ENCODE measurements at places on chromosomes 5 and 9. TPM values are rescaled to one million over a fixed set of nuclear protein-coding genes. Genes with fewer than 3 reads are reported as not detected.

The OR13J1 gene
- not detected for total RNA-seq

The CYSRT1 gene
- total RNA-seq, result 1.1 TPM

The OBP2B gene
- not detected for total RNA-seq

The MYO10 gene
- total RNA-seq, result 43.6 TPM

The TLX3 gene
- total RNA-seq, result not detected

The ARAP3 gene
- total RNA-seq, result 2.1 TPM

The FGF1 gene
- 2.9 TPM for total RNA-seq

The ELP1 gene
- total RNA-seq, result 23.0 TPM

The OLFML2A gene
- 27.1 TPM for total RNA-seq

The PCDHB12 gene
- total RNA-seq, result 0.59 TPM

The PITX1 gene
- 8.3 TPM for total RNA-seq

The ARSI gene
- 6.5 TPM for total RNA-seq

The NTRK2 gene
- 3.3 TPM for total RNA-seq

The LRRC19 gene
- under 0.01 TPM for total RNA-seq

The SLC6A3 gene
- not detected for total RNA-seq

The PCDHGB4 gene
- 15.9 TPM for total RNA-seq

The SUSD3 gene
- total RNA-seq, result 0.36 TPM

The KCNV2 gene
- not detected for total RNA-seq

The PCDHB2 gene
- total RNA-seq, result 1.4 TPM

The OLFM1 gene
- total RNA-seq, result under 0.01 TPM

The OR1L1 gene
- not detected for total RNA-seq

The PCDHB10 gene
- 2.2 TPM for total RNA-seq

The SPATA6L gene
- 0.72 TPM for total RNA-seq

The C5 gene
- total RNA-seq, result 5.1 TPM

The PKD2L2 gene
- total RNA-seq, result under 0.01 TPM

The ESM1 gene
- total RNA-seq, result 2.9 TPM

The ZNF608 gene
- 14.7 TPM for total RNA-seq

The BAAT gene
- under 0.01 TPM for total RNA-seq

The SPAG8 gene
- 2.2 TPM for total RNA-seq

The ECM2 gene
- 62.2 TPM for total RNA-seq

The PCDHGA1 gene
- 1.1 TPM for total RNA-seq

The LEAP2 gene
- under 0.01 TPM for total RNA-seq
